ENCODE measurements at places on chromosomes 13 and 19. TPM values are rescaled to one million over a fixed set of nuclear protein-coding genes. Genes with fewer than 3 reads are reported as not detected.

DNA sequence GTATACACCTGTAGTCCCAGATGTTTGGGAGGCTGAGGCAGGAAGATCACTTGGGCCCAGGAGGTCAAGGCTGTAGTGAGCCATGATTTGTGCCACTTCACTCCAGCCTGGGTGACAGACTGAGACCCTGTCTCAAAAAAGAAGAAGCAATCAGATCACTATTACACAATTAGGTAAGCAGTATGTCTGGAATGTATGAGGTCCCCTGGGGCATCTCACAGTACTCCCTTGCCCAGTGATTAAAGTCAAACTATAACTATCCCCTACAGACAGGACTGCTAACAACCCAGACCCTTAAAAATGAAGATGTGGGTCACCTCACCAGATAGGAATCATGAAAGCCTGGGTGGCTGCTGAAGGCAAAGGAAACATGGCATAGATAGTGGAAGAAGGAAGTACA is 9.4 kb upstream of the PAN3 start:
- no peak for DNase-seq

DNA sequence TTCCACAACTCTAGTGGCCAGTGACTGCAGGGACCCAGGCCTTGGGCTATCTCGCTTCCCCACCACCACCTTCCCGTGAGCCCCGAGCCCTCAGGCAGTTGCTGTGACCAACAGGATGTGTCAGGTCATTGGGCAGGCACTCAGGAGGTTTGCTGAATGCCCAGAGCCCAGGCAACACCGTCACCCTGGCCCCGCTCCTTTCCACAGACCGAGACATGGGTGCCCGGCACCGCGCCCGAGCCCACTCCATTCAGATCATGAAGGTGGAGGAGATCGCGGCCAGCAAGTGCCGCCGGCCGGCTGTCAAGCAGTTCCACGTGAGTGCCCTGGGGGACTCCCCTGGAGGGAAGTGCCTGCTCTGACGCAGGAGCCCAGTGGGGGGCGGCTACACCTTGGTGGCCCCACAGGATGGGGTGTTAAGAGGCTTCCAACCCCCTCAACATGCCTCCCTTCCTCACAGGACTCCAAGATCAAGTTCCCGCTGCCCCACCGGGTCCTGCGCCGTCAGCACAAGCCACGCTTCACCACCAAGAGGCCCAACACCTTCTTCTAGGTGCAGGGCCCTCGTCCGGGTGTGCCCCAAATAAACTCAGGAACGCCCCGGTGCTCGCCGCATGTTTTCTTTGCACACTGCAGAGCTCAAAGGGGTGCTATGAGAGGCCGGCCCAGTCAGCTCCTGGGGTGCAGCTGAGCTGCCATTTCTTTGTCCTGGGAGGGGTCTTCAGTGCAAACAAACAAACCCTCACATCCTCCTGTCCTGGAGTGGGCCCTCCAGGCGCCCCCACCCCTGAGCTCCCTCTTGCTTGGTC is 3.2 kb downstream of the RPL18A start:
- no peak for DNase-seq

The KCNRG gene
- total RNA-seq = 1.0 TPM

The SIGLEC8 gene
- not detected for total RNA-seq

GRCh38 chr13:84029396-84029795 is 147.1 kb upstream of the SLITRK1 start:
- no peak for DNase-seq

The ZNF134 gene
- total RNA-seq = 17.1 TPM

The KIR3DL1 gene
- not detected for total RNA-seq

The TYROBP gene
- total RNA-seq = not detected

The RNF113B gene
- not detected for total RNA-seq

- DNase-seq = no peak
These were observed 52.0 kb upstream of the C13orf46 start for GRCh38 chr13:114025714-114026431.

The DACH1 gene
- not detected for total RNA-seq

DNA sequence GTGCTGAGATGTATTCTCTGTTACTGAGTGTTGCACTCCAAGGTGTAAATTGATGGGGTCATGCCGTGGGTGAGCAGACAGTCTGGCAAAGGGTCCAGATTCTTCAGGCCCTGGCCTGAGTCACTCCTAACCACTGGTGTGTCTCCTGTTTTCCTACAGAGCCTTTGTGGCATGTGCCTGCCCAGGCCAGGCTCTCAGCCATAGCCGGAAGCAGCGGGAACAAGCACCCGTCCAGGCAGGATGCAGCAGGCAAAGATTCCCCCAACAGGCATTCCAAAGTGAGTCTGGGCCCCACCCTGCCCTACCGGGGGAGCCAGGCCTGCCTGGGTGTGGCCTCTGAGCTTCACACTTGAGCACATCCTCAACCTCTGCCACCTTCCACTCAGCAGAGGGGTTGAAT is 61.9 kb downstream of the DPF1 start:
- no peak for DNase-seq

DNA sequence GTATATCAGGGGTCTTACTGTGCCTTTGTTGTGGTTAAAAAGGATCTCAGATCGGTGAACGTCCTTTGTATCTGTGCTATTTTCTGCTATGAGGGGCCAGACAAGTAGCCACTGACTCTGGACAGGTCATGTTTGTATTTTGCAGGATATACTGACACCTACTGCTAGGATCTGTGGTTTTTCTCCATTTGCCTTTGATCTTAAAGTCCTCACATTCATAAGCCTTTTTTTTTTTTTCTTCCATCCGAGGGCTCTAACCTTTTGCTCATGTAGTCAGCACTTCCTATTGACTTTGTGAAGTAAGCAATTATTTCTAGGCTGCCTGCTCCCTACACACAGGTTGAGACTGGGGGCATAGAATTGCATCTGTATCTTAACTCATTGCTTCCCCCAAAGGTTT is 106.2 kb downstream of the SLITRK5 start:
- DNase-seq = peak; percentile 63

The FXYD3 gene
- not detected for total RNA-seq

DNA sequence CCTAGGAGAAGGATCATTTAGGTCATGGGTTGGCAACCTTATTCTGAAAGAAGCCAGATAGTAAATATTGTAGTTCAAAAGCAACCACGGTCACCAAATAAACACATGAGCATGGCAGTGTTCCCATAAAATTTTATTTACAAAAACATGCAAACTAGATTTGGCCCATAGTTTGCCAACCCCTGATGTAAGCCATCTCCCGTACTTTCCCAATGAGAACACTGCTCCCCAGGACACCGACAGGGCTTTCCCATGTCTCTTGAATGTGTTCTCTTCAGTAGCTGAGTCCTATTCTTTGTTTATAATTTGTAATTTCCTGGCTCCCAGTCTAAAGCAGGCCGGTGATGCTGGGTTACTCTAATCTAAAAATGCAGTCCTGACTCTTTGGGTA is 239.6 kb downstream of the LHFPL6 start:
- no peak for DNase-seq

GRCh38 chr13:110726726-110727125 is 13.2 kb downstream of the ING1 start:
- no peak for DNase-seq

Data from HepG2 (cell line).